Pericardium fibroblast (primary cell): ENCODE measurements at places on chromosomes 6 and 20. TPM values are rescaled to one million over a fixed set of nuclear protein-coding genes. Genes with fewer than 3 reads are reported as not detected.

CPNE5 gene
- 0.09 and 11.4 TPM in 2 replicates for total RNA-seq

METTL24 gene
- not detected in 2 replicates for total RNA-seq

OOEP gene
- total RNA-seq: 0.23 TPM in 1 of 2 replicates, not detected in the other

STK35 gene
- 16.5 and 18.2 TPM in 2 replicates for total RNA-seq

EPPIN gene
- not detected in 2 replicates for total RNA-seq

FRMD1 gene
- not detected in 2 replicates for total RNA-seq

FRK gene
- 0.26 and 1.2 TPM in 2 replicates for total RNA-seq

FRS3 gene
- total RNA-seq: 0.68 and 3.0 TPM in 2 replicates

HRH3 gene
- not detected in 2 replicates for total RNA-seq

CAP2 gene
- total RNA-seq: 0.26 and 20.9 TPM in 2 replicates

DNAH8 gene
- not detected in 2 replicates for total RNA-seq

SYCP2 gene
- total RNA-seq: 0.47 TPM in 1 of 2 replicates, not detected in the other

PRDM13 gene
- not detected in 2 replicates for total RNA-seq

ABHD16B gene
- total RNA-seq: not detected in 2 replicates

CARMIL1 gene
- total RNA-seq: 12.1 and 35.5 TPM in 2 replicates

NEURL2 gene
- total RNA-seq: 3.6 and 4.9 TPM in 2 replicates

PAK5 gene
- not detected in 2 replicates for total RNA-seq

CD40 gene
- total RNA-seq: 3.3 and 9.2 TPM in 2 replicates

TTK gene
- 0.70 and 0.94 TPM in 2 replicates for total RNA-seq

CFAP61 gene
- total RNA-seq: not detected in 2 replicates

ENPP4 gene
- 1.3 and 1.4 TPM in 2 replicates for total RNA-seq

CLIC1 gene
- total RNA-seq: 266 and 364 TPM in 2 replicates

MUCL3 gene
- total RNA-seq: not detected in 2 replicates

MTFR2 gene
- 0.12 and 0.17 TPM in 2 replicates for total RNA-seq

CCHCR1 gene
- total RNA-seq: 9.2 and 12.5 TPM in 2 replicates

PERP gene
- 18.8 and 20.2 TPM in 2 replicates for total RNA-seq

SUMO4 gene
- 3.2 TPM in 1 of 2 replicates, not detected in the other for total RNA-seq

TNF gene
- total RNA-seq: not detected in 2 replicates
